ENCODE measurements at places on chromosomes 1 and 21.

DNA sequence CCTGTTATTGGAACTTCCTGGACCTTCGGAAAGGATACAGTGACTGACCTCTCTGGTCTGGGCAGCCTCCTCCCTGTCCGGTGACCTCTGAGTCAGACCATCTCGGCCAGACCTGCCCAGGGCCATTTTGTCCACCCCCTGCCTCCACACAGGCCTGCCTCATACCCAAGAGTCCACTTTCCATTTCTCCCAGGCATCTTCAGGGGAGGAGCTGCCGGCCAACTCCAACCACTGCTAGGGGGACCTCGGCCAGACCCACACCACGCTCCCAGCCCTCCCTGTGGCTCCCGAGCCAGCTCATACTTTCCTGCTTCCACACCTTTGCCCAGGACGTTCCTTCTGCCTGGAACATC is 29.5 kb upstream of the RUNX3 start:
- DNase-seq, result no peak

- no peak for DNase-seq
These were observed 1.6 kb downstream of the IFI44 start for GRCh38 chr1:78651241-78651640.

DNA sequence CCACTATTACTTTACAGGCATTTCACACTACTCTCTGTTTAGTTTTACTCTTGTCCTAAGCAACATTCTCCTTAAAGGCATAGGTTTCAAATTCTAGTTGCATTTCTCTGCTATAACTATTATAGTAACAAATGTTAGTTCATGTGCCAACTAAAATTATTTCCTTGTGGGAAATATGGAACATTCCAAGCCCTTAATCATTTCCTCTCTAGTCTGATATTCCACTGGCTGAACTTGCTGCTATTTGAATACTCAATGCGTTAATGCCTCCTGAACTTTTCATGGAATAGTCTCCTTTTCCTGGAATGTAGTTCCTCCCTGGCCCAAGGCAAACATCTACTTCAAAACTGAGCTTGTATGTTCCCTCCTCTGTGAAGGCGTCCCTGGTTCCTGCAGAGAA is 19.3 kb upstream of the TBX19 start:
- DNase-seq, result no peak

DNA sequence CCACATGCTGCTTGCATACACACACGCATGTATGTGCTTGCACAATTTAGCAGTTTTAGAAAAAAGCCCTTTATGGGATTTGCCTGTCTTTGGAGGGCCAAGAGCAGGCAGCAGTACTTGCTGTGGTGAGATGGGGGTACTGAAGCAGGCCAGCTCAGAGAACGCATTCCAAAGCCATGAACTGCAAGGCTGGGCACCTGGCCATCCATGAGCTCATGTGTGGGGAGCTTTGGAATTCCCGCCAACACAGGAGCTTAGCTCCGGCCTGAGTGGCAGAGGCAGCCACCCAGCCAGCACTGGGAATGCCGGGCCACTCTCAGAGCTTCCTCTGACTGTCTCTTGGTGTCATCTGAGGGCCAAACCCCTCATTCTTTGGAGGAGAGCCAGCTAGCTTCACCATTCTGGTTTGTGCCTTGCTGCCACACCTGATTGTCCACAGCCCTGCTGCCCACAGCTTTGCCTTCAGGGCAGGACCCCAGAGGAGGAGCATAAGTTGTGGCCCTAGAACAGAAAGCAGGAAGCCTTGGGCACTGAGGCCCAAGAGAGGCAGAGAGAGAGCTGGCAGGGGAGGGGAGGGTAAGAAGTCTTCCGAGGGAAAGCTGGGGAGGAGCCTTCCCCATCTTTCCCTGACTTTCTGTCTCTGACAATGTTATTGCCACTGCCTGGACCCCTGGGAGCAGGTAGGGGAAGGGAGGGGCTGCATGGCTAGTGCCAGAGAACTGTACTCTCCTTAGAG is 92.1 kb upstream of the POU3F1 start:
- peak; percentile 16 for DNase-seq

- no peak for DNase-seq
These were observed 71.7 kb upstream of the ANGPTL1 start for GRCh38 chr1:178942285-178943198.

GRCh38 chr1:21497466-21498061 is 11.7 kb upstream of the ALPL start:
- no peak for DNase-seq

GRCh38 chr21:25708467-25709065 is 26.1 kb downstream of the ATP5PF start:
- peak; percentile 70 for DNase-seq

GRCh38 chr1:17419626-17420328 is 19.7 kb downstream of the RCC2 start:
- DNase-seq, result peak; percentile 58

- DNase-seq, result no peak
These were observed 15.5 kb upstream of the PDC start for GRCh38 chr1:186476264-186477040.

DNA sequence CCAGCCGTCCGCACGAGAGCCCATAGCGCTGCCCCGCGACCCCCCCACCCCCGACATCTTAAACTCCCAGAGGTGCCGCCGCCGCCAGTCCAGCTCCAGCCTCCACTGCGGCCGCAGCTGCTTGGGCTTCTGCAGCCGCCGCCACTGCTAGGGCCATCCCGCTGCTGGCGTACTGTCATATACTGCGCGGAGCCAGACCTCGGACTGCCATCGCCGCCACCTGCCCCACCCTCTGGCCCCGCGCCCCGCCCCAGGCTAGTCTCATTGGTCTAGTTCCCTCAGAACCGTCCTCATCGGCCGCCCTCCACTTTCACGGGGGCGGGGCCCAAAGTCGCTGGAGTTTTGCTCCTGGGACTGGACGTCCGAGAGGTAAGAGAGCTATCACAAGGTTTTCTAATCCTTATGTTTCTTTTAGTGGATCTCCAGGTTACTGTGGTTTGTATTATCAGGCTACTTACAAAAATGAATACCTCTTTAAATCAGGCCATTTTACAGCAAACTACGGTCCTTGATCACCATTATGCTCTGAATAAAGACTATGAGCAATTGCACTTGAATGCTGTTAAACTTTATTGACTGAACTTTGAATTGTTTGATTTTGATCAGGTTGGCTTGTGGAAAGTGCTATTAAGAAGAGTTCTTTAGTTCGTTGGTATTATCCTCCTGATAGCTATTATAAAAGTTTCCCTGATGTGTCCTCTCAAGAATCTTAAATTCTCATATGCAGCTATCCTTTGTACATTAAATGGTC is 2.8 kb upstream of the CD1D start:
- DNase-seq, result peak; percentile 73

GRCh38 chr1:153506831-153507413 is 28.9 kb downstream of the S100A6 start:
- no peak for DNase-seq

GRCh38 chr1:155167166-155168104 is 5.7 kb downstream of the KRTCAP2 start:
- DNase-seq, result peak; percentile 96

GRCh38 chr1:42319871-42320484 is 15.1 kb downstream of the FOXJ3 start:
- no peak for DNase-seq

DNA sequence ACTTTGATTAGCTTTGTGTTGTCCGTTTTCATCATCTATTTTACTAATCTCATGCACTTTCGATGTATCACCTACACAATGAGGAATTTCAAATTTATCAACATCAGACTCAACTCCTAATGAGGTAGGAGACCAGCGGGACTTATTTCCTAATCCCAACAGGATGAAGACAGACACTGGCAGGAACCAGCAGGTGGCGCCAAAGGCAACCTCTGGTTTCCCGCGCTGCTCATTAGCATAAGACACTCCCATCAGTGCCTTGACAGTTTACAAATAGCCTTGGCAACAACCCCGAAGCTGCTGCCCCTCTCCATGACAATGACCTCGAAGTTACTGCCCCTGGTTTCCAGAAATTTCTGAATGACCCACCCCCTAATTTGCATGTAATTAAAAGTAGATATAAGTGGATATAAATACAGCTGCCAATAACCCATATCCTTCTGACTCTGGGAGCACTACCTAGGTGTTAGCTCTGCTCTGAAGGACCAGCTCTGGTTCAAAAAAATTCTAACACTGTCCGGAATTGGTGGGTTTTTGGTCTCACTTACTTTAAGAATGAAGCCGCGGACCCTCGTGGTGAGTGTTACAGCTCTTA is 974.8 kb downstream of the ADGRL2 start:
- peak; percentile 60 for DNase-seq

- no peak for DNase-seq
These were observed 2.6 kb downstream of the TNFRSF9 start for GRCh38 chr1:7938070-7938469.

DNA sequence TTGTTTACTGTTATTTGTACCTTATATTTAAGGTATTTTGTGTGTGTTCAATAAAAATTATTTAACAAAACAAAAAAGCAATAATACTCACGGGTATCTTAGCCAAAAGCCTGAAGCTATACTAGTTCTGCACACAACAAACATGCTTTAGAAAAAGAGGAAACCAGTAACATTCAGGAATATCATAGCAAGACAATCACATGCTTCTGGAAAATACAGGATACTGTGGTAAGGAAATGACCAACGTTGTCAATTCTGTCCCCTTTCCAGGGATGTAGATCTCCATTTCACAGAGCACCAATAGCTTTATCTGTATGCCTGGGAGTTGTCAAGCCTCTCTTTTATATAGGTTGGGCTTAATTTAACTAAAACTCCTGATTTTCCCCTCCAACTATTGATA is 288.4 kb downstream of the SMYD3 start:
- DNase-seq, result no peak

DNA sequence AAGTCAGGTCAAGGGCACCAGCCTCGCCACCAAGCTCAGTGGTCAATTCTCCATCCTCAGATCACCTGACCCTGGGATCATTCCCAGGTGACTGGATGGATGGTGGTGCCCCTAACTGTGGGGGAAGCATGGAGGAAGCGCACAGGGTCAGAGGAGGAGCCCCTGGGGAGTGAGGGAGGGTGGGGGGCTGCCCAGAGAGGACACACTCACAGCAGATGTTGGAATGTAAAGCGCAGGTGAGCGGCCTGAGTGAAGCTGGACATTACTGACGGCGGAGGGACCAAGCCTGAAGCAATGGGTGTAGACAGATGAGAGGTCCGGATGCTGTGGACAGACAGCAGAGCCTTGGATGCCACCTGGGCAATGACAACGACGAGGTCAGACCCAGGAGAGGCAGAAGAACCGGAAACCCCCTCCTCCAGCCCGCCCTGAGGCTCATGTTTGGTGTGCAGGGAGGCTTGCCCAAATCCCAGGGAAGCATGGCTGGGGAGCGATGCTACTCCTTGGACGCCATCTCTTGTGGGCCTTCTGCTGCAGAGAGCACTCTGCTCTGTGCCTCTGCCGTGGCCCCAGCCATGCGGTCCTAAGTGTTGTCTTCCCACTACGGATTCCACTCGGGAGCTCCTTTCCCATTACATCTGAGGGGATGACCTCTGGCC is 5.7 kb upstream of the CPLANE2 start:
- DNase-seq, result no peak

DNA sequence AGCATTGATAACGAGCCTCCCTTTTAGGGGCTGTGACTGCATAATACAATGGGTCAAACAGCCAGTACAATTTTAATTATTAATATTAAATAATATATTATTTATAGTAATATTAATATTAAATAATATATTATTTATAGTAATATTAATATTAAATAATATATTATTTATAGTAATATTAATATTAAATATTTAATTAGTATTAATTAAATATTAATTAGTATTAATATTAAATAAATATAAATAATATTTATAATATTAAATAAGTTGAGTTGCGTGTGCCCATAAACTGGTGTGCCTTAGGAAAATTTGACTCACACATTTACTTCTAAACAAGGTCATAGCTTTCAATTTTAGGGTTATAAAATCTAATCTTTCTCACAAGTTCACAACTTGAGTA is 509.3 kb upstream of the RGS18 start:
- DNase-seq, result no peak

- DNase-seq, result no peak
These were observed 1.3 kb downstream of the ADAMTS1 start for GRCh38 chr21:26843933-26844257.

GRCh38 chr1:47147047-47147785 is 10.0 kb downstream of the CYP4A22 start:
- no peak for DNase-seq

- no peak for DNase-seq
These were observed 63.2 kb upstream of the EFHD2 start for GRCh38 chr1:15346346-15347030.

DNA sequence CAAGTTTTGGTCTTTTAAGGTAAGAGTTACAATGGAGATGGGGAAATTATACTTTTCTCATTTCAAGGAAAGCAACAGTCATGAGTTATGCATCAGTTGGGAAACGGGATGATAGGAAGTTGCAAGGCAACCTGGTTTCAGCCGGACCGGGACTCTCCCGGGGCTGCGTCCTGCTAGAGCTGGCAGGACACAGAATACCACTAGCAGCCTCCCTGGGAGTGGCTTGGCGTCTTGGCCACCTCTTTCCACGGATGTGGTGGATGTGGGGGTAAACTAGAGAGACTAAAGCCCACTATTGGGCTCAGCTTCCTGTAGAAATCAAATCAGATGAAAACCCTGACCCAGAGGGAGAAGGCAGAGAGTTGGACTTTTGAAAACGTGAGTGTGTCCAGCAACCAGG is 71.9 kb downstream of the ADARB1 start:
- DNase-seq, result no peak

DNA sequence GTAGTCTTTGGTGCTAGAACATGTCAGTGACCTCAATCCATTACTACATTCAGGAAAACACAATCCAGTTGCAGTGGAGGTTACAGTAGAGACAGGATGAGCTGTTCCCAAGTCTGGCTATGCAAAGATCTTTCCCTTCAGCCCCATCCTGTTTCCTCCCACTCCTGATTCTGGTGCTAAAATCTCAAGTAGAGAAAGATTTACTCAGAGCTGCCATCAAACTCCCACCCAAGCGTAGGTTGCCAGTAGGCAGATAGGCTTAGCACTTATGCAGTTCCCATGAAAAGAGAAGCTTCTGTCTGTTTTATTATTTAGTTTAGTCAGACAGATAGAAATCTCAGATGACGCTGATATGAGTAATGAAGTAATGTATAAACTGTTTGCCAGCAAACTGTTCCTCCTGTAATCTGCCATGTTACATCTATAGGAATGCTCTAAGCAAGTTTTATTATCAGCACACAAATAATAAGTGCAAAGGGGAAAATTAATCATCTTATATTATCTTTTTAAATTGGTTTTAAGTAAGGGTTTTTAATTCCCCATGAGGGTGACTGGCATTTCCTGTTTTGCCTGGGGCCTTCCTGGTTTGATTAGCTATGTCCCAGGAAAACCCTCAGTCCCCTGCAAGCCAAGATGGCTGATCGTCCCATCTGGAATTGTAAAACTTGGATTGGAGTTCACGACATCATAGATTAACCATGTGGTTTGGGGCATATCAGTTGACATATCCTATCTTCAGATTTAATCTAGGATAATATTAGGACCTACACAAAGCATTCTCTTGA is 188.3 kb upstream of the PALMD start:
- no peak for DNase-seq

- DNase-seq, result peak; percentile 56
These were observed 2.7 kb downstream of the DENND2D start for GRCh38 chr1:111197598-111198284.

- peak; percentile 88 for DNase-seq
These were observed 41.6 kb upstream of the AGL start for GRCh38 chr1:99808391-99809115.

GRCh38 chr1:58596631-58597052 is 19.6 kb upstream of the TACSTD2 start:
- DNase-seq, result no peak

- peak; percentile 39 for DNase-seq
These were observed 9.4 kb downstream of the SELENON start for GRCh38 chr1:25809283-25809926.

- DNase-seq, result no peak
These were observed 2.7 kb downstream of the CLIC6 start for GRCh38 chr21:34671462-34671861.

All from NAMALWA (cell line).